ENCODE measurements at places on chromosomes 4 and X.

DNA sequence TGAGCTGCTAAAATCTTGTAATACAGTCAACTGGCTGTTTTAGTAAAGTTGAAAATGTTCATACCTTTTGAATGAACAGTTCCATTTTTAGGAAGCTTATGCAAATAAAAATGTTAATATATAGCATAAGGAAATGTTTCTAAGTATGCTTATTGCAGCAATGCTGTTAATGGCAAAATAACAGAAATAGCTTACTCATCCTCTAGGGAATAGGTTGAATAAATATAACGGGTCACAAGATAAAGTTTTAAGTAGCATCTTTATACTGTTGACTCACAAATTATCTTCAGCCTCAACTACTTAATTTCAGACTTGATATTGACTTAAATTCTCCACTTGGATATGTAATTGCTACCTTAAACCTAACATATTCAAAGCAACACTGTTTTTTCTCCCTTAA is 27.7 kb downstream of the HERC3 start:
- DNase-seq: no peak

- DNase-seq: no peak
Observed at GRCh38 chrX:110985470-110985869, 110.5 kb upstream of the PAK3 start.

- DNase-seq: no peak
Observed at GRCh38 chrX:78506248-78506647, 152.9 kb downstream of the RTL3 start.

DNA sequence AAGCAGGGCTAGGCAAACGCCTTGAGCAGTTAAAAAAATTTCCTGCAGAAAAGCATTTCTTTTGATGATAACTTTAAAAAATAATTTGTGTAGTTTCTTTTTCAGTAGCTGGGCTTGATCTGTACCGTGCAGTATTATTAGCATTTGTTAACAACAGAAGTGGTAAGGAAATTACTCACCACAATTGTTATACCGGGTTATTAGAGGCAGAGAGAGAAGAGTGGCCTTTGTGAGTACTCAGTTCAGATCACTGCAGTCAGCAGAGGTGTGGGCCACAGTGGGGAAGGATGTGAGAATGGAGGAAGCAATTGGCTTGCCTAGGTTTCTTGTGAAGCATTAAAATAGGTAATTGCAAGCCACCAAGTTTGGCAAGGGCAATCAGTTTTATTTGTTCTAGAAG is 14.3 kb upstream of the IL21 start:
- no peak for DNase-seq

DNA sequence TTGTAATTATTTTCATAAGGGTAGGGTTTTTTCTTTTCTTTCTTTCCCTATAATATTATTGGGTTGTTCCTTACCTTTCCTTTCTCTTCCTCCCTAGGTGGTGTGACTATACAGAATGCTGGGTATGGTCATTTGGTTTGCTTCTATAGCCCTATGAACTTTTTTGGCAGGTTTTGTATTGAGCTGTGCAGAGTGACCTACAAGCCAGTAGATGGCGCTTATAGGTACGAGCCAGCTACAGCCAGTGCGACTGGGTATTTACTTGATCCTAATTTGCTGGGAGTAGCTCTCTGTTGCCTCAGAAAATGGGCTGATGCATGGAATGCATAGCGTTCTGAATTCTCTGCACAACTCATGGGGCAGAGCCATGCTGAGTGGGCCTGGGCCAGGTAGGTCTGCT is 423.3 kb downstream of the MAGEE1 start:
- no peak for DNase-seq

DNA sequence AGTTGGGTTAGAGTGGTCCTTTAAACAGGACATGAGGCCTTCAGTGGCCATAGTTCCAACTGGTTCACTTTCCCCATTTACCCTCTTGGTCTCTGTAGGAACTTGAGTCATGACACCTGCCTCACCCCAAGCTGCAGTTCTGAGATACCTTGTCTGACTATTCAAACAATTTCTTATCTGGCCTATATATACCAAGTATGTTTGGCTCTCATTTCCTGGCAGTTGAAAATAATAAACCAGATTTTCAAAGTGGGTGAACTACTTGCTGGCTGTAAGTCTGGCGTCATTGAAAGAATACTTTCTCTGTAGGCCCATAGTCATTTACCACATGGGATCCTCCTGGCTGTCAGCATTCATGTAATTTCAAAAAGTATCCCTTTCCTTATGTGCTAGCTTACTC is 228.8 kb downstream of the SHROOM3 start:
- no peak for DNase-seq

DNA sequence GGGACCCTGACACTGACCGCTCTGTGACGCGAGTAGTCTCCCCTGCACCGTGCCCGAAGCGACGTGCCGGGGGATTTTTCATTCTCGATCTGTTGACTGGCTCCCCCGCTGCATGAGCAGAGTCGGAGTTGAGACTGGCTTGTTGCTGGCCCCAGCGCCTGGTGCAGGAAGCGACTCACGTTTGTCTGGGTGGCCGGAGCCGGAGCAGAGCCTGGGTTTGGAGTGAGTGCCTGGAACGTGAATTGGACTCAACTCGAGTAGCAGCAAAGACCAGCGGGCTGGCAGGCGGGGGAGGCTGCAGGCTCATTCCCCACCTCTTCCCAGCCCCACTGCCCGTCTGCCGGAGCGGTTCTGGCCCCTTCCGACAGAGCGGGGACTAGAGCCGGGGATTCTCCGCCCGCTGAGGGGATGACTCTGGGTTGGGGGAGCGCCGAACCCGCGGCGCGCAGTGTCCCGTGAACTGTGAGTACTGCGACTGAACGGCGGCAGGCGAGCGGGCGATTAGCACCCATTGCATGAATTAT is 554 bp downstream of the PCDH7 start:
- DNase-seq: peak; percentile 42

DNA sequence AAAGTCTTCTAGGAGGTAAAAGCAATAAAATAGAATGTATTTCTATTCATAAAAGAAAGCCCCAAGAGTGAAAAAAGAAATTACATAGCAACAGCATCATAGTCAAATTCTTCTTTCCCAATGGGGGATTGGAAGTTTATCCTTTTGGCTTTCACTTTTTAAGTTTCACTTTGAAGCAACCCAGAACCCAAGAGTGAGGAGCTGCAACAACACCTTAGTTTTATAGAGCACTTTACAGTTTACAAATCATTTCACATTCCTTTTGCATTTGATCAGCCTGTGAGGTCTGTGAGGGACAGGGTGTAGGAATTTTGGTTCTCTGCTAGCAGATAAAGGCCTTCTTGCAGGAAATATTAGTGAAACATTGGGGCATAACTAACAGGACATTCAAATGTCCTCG is 112.0 kb upstream of the NDP start:
- no peak for DNase-seq

GRCh38 chr4:129738175-129738574 is 642.2 kb downstream of the C4orf33 start:
- DNase-seq: no peak

- no peak for DNase-seq
Observed at GRCh38 chr4:73599182-73599581, 21.1 kb downstream of the RASSF6 start.

DNA sequence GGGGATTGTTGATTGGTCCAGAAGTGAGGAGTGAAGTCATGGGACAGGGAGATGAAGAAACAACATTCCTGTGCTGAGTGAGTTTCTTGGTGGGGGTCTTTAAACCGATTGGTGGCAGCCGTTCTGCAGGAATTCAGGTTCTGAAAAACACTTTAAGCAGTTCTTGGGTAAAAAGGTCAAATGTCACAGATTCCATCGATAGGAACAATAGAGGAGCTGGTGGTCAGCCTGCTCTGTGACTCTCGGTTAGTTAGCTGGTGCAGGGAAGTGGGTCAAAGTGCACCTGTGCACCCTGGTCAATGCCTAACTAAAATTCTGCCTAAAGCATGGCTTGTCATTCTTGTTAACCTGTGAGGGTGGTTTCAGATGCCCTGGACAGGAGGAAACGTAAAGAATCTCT is 34.6 kb upstream of the MGST2 start:
- DNase-seq: no peak

DNA sequence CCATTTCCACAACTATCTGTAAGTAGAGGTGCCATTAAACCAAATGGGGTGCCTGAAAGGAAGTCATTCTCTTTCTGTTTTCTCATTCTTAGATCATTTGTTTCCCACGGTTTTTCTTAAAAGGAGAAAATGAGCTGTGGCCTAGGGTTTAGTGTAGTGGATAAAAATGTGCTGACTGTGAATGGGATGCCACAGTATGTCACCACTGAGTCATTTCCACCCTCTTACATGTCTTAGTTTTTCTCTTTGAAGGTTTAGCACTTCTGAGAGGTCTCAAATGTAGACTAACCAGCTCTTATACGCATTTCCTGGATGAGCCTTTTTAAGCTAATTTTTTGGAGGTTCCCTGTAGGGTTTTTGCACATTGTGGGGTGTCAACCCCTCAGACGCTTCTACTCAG is 244.5 kb upstream of the SPANXN1 start:
- DNase-seq: no peak

DNA sequence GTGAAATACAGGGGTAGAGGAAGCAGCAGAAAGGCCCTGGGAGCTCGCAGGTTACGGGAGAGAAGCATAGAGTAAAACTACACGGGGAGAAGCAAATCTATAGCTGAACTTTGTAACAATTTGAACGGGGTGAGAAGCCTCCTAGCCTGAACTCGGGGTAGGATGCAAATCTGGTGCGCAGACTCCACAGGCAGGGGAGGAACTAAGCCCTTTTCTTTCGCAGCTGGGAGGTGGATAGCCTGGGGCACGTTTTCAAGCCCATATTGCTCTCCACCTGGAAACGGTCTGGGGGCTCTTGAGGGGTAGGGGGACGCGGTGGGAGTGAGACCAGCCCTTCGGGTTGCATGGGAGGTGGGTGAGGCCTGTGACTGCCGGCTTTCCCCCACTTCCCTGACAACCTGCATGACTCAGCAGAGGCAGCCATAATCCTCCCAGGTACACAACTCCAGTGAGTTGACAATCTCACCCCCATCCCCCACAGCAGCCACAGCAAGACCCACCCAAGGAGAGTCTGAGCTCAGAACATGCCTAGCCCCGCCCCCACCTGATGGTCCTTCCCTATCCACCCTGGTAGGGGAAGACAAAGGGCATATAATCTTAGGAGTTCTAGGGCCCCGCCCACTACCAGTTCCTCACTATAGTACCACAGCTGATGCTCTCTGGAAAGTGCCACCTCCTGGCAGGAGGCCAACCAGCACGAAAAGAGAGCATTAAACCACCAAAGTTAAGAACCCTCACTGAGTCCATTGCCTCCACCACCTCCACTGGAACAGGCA is 29.9 kb downstream of the SOWAHB start:
- no peak for DNase-seq

- no peak for DNase-seq
Observed at GRCh38 chr4:119894650-119895208, 171.9 kb downstream of the MAD2L1 start.

DNA sequence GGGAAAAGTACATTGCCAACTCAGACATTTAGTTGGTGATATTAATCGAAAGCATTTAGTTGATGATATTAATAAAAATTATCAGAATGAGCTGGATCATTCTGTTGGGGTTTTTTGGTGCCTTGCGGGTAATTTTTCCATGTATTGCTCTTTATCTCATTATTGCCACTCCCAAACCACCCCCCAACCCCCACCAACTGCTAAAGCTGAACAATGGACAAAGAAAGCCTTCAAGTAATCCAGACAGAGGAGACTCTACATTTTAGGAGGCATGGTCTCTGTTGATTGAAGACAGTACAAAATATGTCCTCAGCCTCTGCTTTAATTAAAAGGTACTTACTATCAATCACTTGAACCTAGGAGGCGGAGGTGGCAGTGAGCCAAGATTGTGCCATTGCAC is 22.5 kb downstream of the PDK3 start:
- DNase-seq: no peak

- no peak for DNase-seq
Observed at GRCh38 chrX:108148524-108148923, 56.9 kb downstream of the ATG4A start.

- no peak for DNase-seq
Observed at GRCh38 chr4:101992446-101992845, 201.9 kb downstream of the BANK1 start.

GRCh38 chrX:37825215-37825842 is 22.0 kb downstream of the DYNLT3 start:
- DNase-seq: no peak

- no peak for DNase-seq
Observed at GRCh38 chr4:11228530-11228929, 200.2 kb downstream of the HS3ST1 start.

- DNase-seq: no peak
Observed at GRCh38 chr4:48337731-48338130, 3.6 kb upstream of the SLAIN2 start.

DNA sequence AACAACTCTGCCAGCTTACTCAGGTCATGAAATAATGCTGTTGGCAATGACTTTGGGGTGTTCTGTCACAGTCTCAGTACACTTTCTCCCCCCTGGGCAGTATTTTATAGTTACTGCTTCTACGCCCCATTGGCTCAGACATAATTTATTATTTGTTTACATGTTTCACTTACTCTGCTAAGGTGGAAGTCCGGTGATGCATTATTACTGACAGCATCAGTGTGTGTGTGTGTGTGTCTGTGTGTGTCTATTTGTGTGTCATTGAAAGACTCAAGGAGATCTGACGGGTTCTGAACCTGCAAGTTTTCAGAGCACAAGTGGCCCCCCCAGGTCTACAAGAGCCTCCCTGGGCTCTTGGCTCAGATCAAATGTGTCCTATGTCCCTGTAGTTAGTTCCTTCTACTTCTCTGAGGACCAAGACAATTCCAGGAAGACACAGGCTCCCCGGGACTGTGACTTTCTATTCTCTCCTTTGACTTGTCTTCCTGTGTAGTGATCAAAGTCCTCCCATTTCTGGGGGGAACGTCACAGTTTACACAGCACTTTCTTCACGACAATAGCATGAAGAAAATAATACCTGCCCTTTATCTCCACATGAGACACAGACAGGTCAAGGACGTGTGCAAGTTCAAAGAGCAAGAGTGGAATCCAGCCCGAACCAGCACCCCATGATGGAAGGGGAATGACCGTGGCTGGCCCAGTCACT is 283.7 kb upstream of the GATB start:
- DNase-seq: no peak

GRCh38 chr4:41318839-41319530 is 62.3 kb downstream of the UCHL1 start:
- no peak for DNase-seq

DNA sequence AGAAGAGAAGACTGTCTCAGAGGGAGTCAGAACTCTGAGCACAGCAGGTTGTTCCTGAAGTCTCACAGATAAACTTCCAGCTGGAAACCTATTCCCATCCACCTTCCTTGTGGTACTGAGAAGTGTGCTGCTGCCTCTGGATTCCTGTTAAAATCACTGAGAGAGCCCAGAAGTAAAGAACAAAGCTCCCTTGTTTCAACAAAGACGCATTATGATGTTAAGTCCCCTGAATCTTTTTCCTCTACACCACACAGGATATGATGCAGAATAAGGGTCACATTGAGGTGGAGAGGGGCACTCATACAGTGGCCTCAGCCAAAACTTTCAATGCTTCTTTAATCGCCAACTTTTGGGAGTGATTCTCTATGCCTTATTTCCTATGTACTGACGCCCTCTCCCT is 321.0 kb downstream of the OPHN1 start:
- no peak for DNase-seq

DNA sequence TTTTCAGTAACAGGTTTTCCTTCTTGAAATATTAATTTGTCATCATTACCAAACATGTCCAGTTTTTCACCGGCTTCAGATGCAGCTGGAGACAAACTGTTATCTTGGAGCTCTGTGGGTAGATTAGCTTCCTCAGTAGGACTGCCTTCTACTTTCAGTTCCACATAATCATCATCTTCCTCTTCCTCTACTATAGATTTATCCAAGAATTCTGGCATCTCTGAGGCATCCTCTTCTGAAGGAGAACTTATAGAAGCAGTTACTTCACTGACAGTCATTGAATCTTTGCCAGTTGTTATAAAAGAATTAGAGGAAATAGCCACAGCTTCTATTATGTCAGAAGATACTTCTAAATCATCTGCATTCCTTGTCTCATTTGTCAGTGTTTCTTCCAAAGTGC is 162.9 kb downstream of the LRBA start:
- DNase-seq: no peak

Data from dorsolateral prefrontal cortex (tissue), 122 donors.